ENCODE measurements at places on chromosomes 11 and 22.

DNA sequence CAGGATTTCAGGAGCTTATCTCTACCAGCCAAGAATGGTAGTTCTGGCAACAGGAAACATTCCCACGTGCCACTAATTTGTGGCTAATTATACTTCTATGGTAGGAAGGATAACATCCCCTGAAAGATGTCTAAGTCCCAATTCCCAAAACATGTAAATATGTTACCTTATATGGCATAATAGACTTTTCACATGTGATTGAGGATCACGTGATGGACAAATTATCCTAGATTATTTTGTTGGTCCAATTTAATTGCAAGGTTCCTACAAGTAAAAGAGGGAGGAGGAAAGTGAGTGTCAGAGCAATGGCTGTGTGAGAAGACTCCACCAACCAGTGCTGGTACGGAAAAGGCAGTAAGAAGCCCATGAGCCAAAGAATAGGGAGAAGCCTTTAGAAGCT is 9.9 kb upstream of the MSANTD4 start:
- no peak for DNase-seq

DNA sequence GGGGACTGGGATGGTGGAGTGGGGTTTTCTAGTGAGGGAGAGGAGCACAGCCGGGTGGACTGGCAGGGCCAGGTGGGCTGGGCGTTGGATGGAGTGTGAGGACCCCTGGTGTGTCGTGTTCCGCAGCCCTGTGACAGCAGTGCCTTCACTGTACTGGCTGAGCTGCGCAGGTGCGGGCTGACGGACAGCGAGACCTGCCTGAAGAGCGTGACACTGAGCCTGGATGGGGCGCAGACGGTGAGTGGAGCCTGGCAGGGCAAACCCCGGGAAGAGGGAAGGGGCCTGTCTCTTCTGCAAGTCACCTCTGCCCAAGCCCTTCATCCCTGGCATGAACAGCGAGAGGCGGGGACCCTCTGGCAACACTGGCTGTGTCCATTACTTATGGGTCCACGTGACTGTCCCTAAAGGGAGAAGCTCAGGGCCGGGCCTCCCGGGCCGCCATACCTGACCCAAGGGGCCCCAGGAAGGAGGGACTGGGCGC is 10.0 kb downstream of the MUC5AC start:
- DNase-seq: no peak

- DNase-seq: no peak
These were observed 81.6 kb downstream of the ZC3H12C start for GRCh38 chr11:110174645-110175310.

DNA sequence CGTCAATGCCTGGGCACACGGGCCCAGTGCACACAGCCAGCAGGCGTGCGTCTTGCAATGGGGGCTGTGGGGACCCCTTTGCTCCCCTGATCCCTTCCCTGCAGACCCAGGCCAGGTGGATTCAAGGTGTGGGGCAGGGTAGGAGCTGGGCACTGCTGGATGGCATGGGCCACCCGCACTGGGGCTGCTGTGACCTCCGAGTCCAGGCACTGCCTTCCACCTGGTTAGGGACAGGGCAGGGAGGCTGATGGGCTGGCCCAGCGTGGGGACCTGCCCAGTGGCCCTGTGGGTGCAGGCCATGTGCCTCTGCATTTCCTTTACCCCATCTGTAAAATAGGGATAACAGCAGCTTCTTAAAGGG is 22.9 kb downstream of the KCNQ1 start:
- DNase-seq: no peak

DNA sequence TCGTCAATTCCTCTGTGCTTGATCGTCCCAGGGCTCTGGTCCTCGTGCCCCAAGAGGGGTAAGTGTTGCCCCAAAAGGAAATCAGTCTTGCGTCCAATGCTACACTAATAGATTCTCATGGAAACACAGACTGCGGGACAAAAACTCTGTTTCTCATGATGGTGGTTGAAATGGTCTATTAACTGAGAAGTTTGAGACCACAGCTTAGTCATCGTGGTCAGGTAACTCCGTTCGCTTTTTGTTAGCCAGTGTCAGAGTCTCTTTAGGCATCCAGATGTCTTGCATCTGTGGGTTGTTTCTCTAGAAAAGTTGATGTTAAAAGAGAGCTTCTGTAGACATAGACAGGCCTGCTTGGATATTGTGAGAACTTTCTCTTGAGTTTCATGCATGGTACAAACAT is 104.6 kb upstream of the SORL1-AS1 start:
- no peak for DNase-seq

- DNase-seq: no peak
These were observed 182.8 kb upstream of the TBCEL start for GRCh38 chr11:120841074-120841473.

DNA sequence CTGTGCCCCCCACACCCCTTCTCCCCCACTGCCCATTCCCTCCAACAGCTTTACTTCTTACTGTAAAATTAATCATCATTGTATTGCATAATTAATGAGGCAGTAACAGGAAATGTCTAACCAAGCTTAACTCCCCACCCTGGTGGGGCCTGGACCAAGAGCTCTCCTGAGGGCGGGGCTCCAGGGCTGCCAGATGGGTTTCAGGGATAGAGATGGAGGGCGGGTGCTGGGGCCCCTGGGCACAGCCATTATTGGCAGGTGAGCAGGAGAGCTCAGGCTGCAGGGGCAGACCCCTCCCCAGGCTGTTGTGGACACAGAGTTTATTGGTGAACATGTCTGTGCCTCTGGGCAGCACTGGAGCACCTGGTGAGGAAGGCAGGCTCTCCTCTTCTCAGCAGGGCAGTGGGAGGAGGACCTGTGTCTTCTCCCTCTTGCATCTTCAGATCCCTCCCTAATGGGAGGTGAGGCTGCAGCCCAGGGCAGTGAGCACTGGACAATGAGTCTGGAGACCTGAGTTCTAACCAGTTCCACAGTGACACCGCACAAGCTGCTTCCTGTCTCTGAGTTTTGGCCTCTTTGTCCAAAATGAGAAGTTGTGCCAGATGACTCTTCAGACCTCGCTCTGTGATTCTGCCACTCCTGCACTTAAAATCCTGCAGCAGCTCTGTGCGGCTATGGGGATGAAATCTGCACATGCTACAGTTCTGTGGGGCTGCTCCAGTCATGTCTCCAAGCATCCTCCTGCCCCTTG is 233.3 kb downstream of the CEP164 start:
- DNase-seq: no peak

- no peak for DNase-seq
These were observed 48.9 kb downstream of the PHF21A start for GRCh38 chr11:46072172-46072964.

GRCh38 chr11:35359321-35360054 is 59.9 kb downstream of the SLC1A2 start:
- DNase-seq: no peak

GRCh38 chr11:130431331-130431773 is 2.9 kb upstream of the ADAMTS8 start:
- DNase-seq: peak; percentile 66

- no peak for DNase-seq
These were observed 1734.4 kb downstream of the LRRC4C start for GRCh38 chr11:39725081-39725480.

GRCh38 chr11:111428113-111428876 is 49.2 kb upstream of the POU2AF1 start:
- DNase-seq: no peak

- no peak for DNase-seq
These were observed 82.1 kb upstream of the GALNT18 start for GRCh38 chr11:11703885-11704284.

- DNase-seq: no peak
These were observed 9.5 kb upstream of the DGKZ start for GRCh38 chr11:46337626-46338345.

DNA sequence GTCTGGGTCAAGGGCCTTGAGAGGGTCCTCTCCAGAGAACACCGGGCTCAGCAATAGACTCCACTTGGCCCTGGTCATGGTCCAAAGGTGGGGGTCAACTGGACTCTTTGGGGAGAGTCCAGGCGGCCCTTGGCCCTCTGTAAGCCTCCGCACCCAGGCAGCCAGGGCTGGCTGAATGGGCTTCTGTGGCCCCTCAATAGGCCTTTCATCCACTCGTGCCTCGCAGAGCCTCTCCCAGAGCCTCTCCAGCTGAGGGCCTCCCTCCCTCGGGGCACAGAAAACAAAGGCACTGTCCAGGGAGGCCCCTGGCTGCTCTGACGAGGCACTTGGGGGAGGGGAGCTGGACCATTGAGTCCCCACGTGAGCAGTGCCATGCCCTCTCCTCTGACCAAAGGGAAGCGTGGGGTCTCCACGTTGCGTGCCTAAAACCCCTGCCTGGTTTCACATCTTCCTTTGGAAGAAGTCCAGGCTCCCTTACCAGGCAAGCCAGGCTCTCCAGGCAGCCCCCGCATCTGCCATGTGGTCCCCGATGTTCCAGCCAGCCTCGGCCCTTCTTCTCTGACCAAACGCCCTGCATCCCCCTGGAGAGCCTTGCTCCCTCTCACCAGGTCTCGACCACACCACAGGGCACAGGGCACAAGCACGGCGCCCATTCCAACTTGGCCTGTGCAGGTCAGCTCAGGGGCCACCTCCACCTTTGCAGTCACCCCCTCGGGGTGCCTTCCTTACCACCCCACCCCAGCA is 15.5 kb downstream of the KIAA0930 start:
- no peak for DNase-seq

- DNase-seq: no peak
These were observed 63.0 kb downstream of the PTPRJ start for GRCh38 chr11:48043111-48043990.

DNA sequence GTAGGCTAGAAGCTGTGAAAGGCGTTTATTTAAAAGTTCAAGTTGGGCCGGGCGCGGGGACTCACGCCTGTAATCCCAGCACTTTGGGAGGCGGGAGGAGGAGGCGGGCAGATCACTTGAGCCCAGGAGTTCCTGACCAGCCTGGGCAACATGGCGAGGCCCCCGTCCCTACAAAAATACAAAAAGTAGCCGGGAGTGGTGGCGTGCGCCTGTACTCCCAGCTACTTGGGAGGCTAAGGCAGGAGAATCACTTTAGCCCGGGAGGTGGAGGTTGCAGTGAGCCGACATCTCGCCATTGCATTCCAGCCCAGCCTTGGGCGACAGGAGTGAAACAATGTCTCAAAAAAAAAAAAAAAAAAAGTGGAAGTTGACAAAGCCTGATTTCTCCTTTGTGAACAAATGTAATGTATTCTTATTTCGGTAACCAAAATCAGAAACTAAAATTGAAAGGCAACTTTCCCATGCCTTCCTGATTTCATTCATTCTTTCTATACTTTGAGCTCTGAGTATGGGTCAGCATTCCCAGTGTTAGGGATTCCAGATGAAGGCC is 825 bp downstream of the PTPMT1 start:
- no peak for DNase-seq

- DNase-seq: no peak
These were observed 1.9 kb downstream of the SMTNL1 start for GRCh38 chr11:57539342-57539741.

DNA sequence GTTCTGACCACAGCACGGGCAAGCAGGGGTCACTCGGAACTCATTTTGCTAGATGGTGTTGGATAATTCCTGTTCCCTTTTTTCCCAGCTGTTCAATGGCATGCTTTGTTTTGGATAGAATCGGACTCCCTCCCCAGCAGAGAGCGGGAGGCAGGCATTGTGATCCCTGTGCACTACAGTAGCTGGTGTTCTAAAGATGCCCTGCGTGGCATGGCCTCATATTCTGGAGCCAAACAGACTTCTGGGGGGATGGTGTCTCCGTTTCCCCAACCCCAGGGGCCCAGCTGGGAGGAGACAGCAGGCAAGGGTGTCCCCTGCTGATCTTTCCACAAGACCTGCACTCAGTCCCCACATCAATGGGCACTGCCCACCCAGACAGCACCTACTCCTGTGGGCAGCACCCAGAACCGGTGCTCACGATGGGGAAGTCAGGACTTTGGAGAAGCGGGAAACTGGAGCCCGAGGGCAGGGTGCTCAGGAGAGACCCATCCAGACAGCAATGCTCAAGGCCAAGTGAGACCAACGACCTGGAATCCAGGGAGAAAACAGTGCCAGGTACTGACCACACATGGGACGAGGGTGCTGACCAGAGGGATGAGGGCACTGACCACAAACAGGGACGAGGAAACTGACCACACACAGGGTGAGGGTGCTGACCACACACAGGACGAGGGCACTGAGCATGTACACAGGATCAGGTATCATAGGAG is 934.9 kb downstream of the BRD1 start:
- DNase-seq: no peak

GRCh38 chr11:119978696-119979095 is 159.2 kb downstream of the TRIM29 start:
- DNase-seq: no peak

- no peak for DNase-seq
These were observed 44.6 kb downstream of the LIF start for GRCh38 chr22:30201945-30202344.

GRCh38 chr22:28674121-28674563 is 5.5 kb downstream of the TTC28 start:
- peak; percentile 62 for DNase-seq

GRCh38 chr22:34847072-34847471 is 218.9 kb upstream of the ISX start:
- no peak for DNase-seq

DNA sequence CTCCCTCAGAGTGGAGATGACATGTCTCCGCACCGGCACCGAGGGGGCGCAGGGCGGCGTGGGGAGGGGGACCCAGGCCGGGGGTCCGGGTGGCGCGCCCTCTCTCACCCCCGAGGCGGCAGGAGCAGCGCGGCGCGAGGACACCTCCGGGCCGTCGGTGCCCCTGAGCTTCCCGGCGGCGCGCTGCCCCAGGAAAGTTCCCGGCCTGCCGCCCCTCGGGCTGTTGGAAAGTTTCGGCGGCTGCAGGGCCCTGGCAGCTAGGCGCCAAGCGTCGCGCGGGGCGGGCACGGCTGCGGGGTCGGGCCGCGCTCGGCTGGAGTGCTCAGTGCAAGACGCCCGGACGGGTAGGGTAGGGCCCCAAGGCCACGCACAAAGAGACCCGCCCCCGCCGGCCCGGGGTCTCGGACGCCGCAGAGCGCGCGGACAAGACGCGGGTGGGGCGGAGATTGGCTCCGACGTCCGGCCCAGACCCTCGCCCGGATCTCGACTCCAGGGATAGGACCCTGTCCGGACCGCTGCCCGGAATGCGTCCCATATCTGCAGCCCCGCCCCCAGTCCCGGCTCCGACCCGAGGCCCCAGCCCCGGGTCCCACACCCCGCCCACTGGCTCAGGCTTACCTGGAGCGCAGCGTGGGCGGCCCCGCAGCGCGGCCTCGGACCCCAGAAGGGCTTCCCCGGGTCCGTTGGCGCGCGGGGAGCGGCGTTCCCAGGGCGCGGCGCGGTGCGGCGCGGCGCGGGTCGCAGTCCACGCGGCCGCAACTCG is 471 bp downstream of the ARVCF start:
- no peak for DNase-seq

DNA sequence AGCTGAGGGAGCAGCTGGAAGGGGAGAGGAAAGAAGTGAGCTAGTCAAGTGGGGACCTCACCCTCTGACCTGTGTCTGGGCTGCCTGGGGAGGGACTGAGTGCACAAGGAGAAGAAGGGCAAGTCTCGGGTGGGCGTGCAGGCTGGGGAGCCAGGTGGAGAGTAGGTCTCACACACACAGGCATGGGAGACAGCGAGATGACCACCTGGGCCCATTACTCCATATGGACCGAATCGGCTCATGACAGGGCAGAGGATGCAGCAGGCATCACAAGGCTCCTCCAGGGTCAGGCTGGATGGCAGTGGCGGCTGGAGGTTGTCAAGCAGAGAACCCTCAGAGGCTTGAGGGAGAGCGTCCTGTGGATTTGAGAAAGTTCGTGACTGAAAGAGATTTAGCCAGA is 63.5 kb downstream of the CEP164 start:
- no peak for DNase-seq

All from activated CD4-positive, alpha-beta T cell treated with anti-CD3 and anti-CD28 coated beads, Interleukin-2, Interleukin-4, amounts not matched to agents 100 ng/mL and 50 ng/mL, durations not matched to agents 16 hours and 8 hours (primary cell).